Activated T-helper 1 cell treated with anti-CD3 and anti-CD28 coated beads, Interleukin-12 subunit alpha, Interleukin-12 subunit beta, Interleukin-2, Interleukin-4 antibody, amounts not matched to agents 30 ng/mL and 10 ng/mL and 1 ng/mL, durations not matched to agents 14 hours and 24 hours and 36 hours (primary cell): ENCODE measurements at places on chromosomes 3 and 15. TPM values are rescaled to one million over a fixed set of nuclear protein-coding genes. Genes with fewer than 3 reads are reported as not detected.

MUC20 gene
- total RNA-seq, result 5.0 and 6.6 TPM in 2 replicates

SLC25A20 gene
- 15.9 and 17.4 TPM in 2 replicates for total RNA-seq

CCR8 gene
- total RNA-seq, result 7.1 and 8.9 TPM in 2 replicates

ANKRD63 gene
- not detected in 2 replicates for total RNA-seq

PARP15 gene
- 12.8 and 13.2 TPM in 2 replicates for total RNA-seq

CYP1A2 gene
- total RNA-seq, result not detected in 2 replicates

ZIC4 gene
- total RNA-seq, result not detected in 2 replicates

PLS1 gene
- total RNA-seq, result 4.4 and 4.8 TPM in 2 replicates

CD96 gene
- total RNA-seq, result 79.1 and 79.7 TPM in 2 replicates

CPOX gene
- total RNA-seq, result 42.2 and 47.4 TPM in 2 replicates

STXBP5L gene
- total RNA-seq, result not detected in 2 replicates

DNA sequence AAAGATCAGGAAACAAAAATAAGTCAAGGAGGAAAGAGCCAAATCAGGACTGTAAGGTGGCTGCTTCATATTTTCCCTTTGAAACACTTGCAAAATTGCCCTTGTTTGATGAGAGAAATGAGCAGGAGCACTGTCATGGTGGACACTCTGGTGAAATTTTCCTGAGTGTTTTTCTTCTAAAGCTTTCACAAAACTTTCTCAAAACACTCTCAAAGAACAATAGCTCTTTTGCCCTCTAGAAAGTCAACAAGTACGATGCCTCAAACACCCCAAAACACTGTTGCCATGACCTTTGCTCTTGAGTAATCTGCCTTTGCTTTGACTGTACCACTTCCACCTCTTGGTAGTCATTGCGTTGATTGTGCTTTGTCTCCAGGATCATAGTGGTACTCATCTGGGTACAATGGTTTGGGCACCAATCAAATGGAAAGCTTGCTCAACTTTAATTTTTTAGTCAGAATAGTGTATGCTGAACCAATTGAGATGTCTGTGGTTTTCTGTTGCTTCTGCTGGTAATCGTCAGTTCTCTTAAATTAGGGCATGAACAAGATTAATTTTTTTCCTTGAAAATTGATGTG is 13.2 kb upstream of the MITF start:
- H3K4me3 ChIP-seq, result no peak overlapping the region
- peaks cover 7% of the 10 kb centered on the region for H3K27me3 ChIP-seq
- H3K4me1 ChIP-seq, result no peaks in the 10 kb centered on the region
- no peak overlapping the region for H3K27ac ChIP-seq
- H3K36me3 ChIP-seq, result no peaks in the 10 kb centered on the region
- no peak for DNase-seq

- H3K4me3 ChIP-seq, result no peak overlapping the region
- no peak for DNase-seq
- H3K27ac ChIP-seq, result no peak overlapping the region
- peaks cover 24% of the 10 kb centered on the region for H3K36me3 ChIP-seq
- no peaks in the 10 kb centered on the region for H3K27me3 ChIP-seq
These were observed 277.1 kb downstream of the LPP start for GRCh38 chr3:188431040-188431439.

DNA sequence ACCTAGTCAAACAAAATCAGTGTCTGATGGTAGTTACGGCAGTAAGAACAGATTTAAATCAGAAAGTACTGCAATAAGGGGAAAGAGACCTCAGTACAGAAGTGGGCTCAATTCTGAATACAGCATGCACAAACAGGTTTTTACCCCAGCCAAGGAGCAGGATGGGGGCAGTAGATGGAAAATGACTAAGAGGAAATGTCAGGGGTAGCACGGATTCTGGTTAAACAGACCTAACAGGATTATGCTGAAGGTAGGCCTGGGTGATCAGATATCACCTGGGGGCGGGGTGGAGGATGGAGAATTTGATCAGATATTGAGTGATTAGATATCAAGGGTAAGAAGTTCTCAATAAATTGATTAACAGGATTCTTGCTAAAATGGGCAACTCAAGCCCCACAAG is 19.0 kb downstream of the MESD start:
- H3K27ac ChIP-seq, result no peak overlapping the region
- peaks cover 5% of the 10 kb centered on the region for H3K4me1 ChIP-seq
- peaks cover 9% of the 10 kb centered on the region for H3K36me3 ChIP-seq
- no peak overlapping the region for H3K4me3 ChIP-seq
- no peaks in the 10 kb centered on the region for H3K27me3 ChIP-seq

GRCh38 chr15:28955160-28955992 is 69.6 kb downstream of the APBA2 start:
- H3K4me1 ChIP-seq, result peaks cover 11% of the 10 kb centered on the region
- H3K27me3 ChIP-seq, result no peaks in the 10 kb centered on the region
- H3K36me3 ChIP-seq, result no peaks in the 10 kb centered on the region
- H3K4me3 ChIP-seq, result no peak overlapping the region
- DNase-seq, result no peak
- H3K27ac ChIP-seq, result no peak overlapping the region

- H3K27me3 ChIP-seq, result no peaks in the 10 kb centered on the region
- peaks cover 41% of the 10 kb centered on the region for H3K4me1 ChIP-seq
- no peak overlapping the region for H3K27ac ChIP-seq
- H3K36me3 ChIP-seq, result no peaks in the 10 kb centered on the region
These were observed 33.8 kb upstream of the TFRC start for GRCh38 chr3:196115678-196116083.

- no peaks in the 10 kb centered on the region for H3K36me3 ChIP-seq
- H3K27me3 ChIP-seq, result peaks cover 4% of the 10 kb centered on the region
- no peak for DNase-seq
- no peak overlapping the region for H3K27ac ChIP-seq
These were observed 53.3 kb upstream of the GLCE start for GRCh38 chr15:69107025-69107620.

GRCh38 chr15:35673093-35673684 is 127.2 kb upstream of the DPH6 start:
- no peaks in the 10 kb centered on the region for H3K36me3 ChIP-seq
- no peaks in the 10 kb centered on the region for H3K27me3 ChIP-seq
- H3K4me1 ChIP-seq, result peaks cover 14% of the 10 kb centered on the region

- peaks cover 16% of the 10 kb centered on the region for H3K27me3 ChIP-seq
- H3K4me3 ChIP-seq, result peak within 1 kb of the TSS; percentile 99
- H3K4me1 ChIP-seq, result peaks cover 50% of the 10 kb centered on the region
- H3K36me3 ChIP-seq, result peaks cover 28% of the 10 kb centered on the region
- peak within 1 kb of the TSS; percentile 94 for H3K27ac ChIP-seq
These were observed at the start of gene SQOR for GRCh38 chr15:45634432-45635190. SQOR (plus strand) TSS chr15:45635029; CDS start chr15:45658924, 23,895 bp downstream.

DNA sequence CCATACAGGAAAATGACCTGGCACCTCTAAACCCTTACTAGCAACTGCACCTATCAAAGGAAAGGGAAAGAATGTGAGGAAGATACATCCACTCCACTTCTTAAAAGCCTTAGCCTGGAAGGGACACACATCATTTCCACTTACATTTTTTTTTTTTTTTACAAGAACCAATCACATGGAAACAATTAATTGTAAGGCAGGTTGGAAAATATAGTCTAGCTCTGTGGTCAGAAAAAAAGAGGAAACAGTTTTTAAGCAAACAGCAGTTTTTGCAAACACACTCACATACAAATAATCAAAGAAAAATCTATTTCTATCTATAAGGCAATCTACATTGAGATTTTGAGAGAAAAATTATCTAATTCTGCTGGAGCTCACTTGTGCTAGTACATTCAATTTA is 98.9 kb upstream of the SPRED1 start:
- DNase-seq, result no peak
- H3K4me1 ChIP-seq, result peaks cover 5% of the 10 kb centered on the region
- no peak overlapping the region for H3K27ac ChIP-seq
- H3K4me3 ChIP-seq, result no peak overlapping the region

DNA sequence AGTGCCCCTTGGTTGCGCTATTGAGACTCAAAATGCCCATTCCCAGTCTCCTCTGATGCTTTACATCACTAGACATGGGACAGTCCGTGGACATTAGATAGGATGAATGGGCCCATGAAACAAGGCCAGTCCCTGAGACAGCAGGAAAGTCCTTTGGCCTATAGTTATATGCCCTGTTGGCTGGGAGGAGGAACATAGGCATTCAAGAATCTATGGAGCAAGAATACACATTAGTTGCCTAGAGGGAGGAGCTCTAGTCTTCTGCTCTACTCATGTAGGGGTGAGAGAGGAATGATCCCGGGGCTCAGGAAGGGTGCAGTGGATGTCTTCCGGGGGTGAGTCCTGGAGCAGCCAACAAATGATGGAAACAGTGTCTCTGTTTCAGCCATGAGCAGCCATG is 58.0 kb upstream of the LRTM1 start:
- no peak overlapping the region for H3K4me3 ChIP-seq
- H3K4me1 ChIP-seq, result no peaks in the 10 kb centered on the region
- H3K27ac ChIP-seq, result no peak overlapping the region
- no peaks in the 10 kb centered on the region for H3K36me3 ChIP-seq
- H3K27me3 ChIP-seq, result no peaks in the 10 kb centered on the region
- no peak for DNase-seq

DNA sequence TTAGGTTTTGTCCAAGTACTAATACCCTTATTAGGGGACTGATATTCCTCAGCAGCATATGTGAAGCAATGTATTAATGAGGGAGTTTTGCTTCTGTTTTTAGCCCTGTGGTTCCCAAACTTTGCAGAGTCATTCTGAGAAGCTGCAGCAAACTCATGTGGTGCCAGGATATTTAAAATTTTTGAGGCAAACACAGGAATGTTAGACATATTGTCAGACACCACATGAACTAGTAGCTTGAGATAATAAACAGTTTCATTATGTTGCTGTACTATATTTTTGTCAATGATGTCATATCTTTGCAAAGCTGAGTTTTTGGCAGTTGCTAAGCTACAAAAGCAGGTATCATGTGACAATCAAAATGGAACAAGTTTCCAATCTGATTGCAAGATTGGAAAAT is 36.6 kb downstream of the ATP6V1A start:
- H3K4me1 ChIP-seq, result peaks cover 8% of the 10 kb centered on the region
- H3K36me3 ChIP-seq, result peaks cover 11% of the 10 kb centered on the region
- H3K27ac ChIP-seq, result no peak overlapping the region
- no peak overlapping the region for H3K4me3 ChIP-seq
- no peak for DNase-seq
- no peaks in the 10 kb centered on the region for H3K27me3 ChIP-seq

GRCh38 chr3:139835830-139836683 is 98.9 kb upstream of the CLSTN2 start:
- no peaks in the 10 kb centered on the region for H3K36me3 ChIP-seq
- no peak for DNase-seq
- no peaks in the 10 kb centered on the region for H3K27me3 ChIP-seq

GRCh38 chr3:87161013-87161412 is 66.1 kb upstream of the CHMP2B start:
- peaks cover 5% of the 10 kb centered on the region for H3K27me3 ChIP-seq
- no peak for DNase-seq
- no peaks in the 10 kb centered on the region for H3K4me1 ChIP-seq
- H3K27ac ChIP-seq, result no peak overlapping the region

GRCh38 chr15:94584833-94585244 is 353.5 kb downstream of the MCTP2 start:
- peak; percentile 75 for DNase-seq
- H3K27ac ChIP-seq, result peak overlapping the region; percentile 80
- H3K36me3 ChIP-seq, result peaks cover 9% of the 10 kb centered on the region
- peaks cover 61% of the 10 kb centered on the region for H3K27me3 ChIP-seq
- peak overlapping the region; percentile 75 for H3K4me3 ChIP-seq

- H3K27me3 ChIP-seq, result no peaks in the 10 kb centered on the region
- no peak overlapping the region for H3K4me3 ChIP-seq
- H3K4me1 ChIP-seq, result no peaks in the 10 kb centered on the region
- DNase-seq, result no peak
These were observed 736.5 kb downstream of the IGSF11 start for GRCh38 chr3:118298133-118298532.

DNA sequence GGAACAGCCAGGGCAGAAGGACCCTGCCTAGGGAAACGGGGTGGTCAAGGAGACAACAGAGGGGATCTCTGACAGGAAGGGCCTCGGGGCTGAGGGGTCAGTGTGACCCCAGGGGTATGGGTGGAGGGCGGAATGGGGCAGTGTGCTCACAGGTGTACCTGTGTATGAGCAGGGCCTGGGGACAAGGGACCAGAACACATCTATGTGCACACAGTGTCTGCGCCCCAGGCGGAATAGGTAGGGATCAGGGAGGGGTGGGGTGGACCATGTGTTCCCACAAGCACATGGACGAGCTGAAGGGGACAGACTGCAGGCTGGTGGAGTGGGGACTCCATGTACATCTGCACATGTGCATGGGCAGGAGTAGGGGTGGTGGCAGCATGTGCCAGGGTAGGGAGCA is 5.0 kb upstream of the TLR9 start:
- peaks cover 42% of the 10 kb centered on the region for H3K4me1 ChIP-seq
- no peaks in the 10 kb centered on the region for H3K27me3 ChIP-seq
- peak overlapping the region; percentile 68 for H3K27ac ChIP-seq
- H3K4me3 ChIP-seq, result no peak overlapping the region
- no peak for DNase-seq

DNA sequence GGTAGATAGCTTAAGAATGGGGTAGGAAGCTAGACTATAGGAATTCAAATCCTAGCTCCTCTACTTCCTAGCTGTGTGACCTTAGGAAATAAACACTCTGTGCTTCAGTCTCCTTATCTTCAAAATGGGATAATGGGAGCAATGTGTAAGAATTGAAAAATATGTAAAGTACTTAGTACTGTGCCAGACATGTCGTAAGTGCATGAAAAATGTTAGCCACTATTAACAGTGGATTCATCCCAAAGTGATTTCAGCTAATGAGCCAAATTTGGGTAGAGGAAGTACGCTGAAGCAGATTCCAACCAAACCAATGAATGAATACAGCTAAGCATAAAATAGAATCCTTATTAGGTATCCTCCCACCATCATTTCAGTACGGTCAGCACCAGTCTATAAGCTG is 192.1 kb downstream of the RORA start:
- no peaks in the 10 kb centered on the region for H3K4me1 ChIP-seq
- H3K27me3 ChIP-seq, result peaks cover 25% of the 10 kb centered on the region
- no peak overlapping the region for H3K4me3 ChIP-seq
- no peaks in the 10 kb centered on the region for H3K36me3 ChIP-seq

GRCh38 chr3:176950743-176951142 is 246.5 kb downstream of the TBL1XR1 start:
- H3K4me3 ChIP-seq, result no peak overlapping the region
- no peak for DNase-seq
- H3K4me1 ChIP-seq, result no peaks in the 10 kb centered on the region
- H3K36me3 ChIP-seq, result no peaks in the 10 kb centered on the region
- H3K27me3 ChIP-seq, result no peaks in the 10 kb centered on the region

GRCh38 chr15:90866161-90866715 is 2.1 kb upstream of the FURIN start:
- no peak overlapping the region for H3K4me3 ChIP-seq
- no peaks in the 10 kb centered on the region for H3K27me3 ChIP-seq
- DNase-seq, result no peak
- H3K27ac ChIP-seq, result peak overlapping the region; percentile 30
